ENCODE measurements at places on chromosomes 13 and 19.

DNA sequence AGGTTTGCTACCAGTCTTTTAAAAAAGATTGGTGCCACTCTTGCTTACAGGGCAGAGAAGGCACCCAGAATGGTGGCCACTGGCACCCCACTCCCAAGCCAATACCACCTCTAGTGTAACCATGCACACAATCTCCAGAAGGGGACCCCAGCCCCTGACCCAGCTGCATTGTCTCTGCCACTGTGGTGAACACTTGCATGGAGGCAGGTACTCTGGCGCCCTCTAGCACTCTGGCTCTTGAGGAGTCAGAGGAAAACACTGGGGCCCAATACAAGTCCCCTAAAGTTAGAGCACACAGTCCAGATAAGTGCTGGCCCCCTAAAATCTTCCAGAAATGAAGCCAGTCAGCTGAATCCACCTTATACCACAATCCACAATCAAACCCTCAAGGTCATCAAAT is 6.0 kb downstream of the ERVV-1 start:
- DNase-seq, result no peak

DNA sequence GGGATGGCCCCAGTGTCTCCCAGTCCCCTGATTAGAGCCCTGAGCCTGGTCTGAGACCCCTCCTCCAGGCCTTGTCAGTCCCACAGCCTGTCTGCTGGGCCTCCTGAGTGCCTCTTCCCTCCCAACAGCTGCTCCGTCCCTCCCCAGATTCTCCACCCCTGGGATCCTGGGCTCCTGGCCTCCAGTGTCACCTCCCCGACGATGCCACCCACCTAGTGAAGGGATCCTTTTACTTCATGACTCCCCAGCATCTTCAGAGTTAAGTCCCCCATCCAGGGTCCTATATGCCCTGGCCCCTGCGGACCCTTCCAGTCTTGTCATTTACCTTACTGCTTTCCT is 4.4 kb upstream of the PRX start:
- DNase-seq, result no peak

DNA sequence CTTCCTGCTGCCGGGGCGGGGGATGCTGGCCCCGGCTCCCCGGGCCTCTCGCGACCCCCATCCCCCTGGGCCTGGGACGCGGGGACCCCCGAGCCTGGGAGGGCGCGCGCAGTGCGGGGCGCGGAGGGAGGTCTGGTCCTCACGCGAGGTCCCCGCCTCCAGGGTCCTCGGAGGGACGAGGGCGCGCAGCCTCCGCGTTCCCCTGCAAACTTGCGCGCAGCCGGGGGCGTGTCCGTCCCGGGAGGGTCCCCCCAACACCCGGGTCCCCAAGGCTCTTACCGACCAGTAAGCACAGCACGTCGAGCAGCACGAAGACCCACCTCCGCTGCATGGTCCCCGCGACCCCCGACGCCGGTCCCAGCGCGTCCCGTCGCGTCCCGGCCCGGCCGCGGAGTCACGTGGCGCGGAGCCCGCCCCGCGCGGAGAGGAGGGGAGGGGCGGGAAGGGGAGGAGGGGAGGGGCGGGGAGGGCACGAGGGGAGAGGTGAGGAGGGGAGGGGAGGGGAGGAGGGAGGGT is at the start of gene PLPP2:
Gene PLPP2 (minus strand): TSS at position 398 of the 516 bp plus-strand sequence. CDS start 67 bp downstream, at position 331.
- peak; percentile 56 for DNase-seq

DNA sequence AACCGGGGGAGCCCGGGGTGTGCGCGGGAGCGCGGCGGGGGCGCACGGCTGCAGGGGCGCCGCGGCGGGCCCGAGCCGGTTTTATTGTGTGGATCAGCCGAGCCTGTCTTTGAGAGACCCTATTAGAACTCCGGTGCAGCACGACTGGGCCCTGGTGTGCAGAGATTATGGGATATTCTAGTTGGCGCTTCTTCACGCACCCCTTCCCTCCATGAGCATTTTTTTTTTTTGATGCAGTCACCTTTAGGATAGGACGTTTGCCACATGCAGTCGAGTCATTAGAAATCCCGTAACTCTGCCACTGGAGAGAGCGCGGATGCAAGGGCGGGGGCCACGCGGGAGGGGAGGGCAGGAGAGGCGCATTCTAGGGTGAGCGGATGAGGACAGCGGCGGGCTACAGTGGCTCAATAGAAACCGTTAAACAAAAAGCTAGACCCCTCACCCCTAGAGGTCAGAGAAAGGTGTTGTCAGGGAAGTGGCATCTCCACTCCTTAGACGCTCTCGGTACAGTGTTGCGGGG is 3.7 kb downstream of the FGF9 start:
- DNase-seq, result no peak

GRCh38 chr19:47609906-47610894 is 1.3 kb downstream of the BICRA start:
- peak; percentile 19 for DNase-seq

- DNase-seq, result no peak
Measured at GRCh38 chr13:29902632-29903305, 52.4 kb upstream of the UBL3 start.
